Stimulated activated CD8-positive, alpha-beta memory T cell treated with anti-CD3 and anti-CD28 coated beads, Interleukin-4, amount 100 ng/mL, for 1 hour (primary cell): ENCODE measurements at places on chromosomes 1 and 21.

DNA sequence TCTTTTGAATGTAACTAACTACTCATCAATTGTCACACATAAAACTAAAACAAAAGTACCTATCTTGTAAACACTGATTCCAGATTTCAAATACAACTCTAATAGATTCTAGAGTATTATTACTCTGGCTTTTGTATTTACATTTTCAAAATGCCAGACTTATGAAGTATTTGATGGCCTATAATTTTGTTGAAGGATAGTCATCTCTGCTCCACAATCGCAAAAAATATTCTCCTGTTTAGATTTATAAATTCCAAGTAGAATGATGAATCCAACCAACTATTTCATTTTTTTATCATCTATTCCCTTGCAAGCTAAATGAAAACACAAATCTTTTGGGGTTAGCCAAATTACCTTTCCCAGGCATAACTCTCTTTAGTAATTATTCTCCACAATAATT is 75.0 kb upstream of the GUCA2A start:
- no peak for DNase-seq

DNA sequence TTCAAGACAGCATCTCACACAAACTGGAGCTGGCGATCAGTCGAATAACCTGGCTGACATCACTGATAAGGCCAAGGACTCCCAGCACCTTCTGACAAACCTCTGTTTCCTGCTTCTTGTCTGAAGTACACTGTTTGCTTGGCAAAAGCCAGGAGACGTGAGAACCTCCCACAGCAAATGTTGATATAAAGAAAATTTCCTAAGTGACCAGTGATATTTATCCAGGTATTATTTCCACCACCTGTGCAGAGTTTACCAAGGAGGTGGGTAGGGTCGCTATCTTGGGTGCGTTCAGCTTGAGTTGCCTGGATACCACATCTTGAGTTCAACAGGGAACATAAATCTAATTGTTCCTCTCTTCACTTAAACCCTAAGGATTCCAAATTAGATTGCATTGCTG is 72.9 kb downstream of the SETD4 start:
- DNase-seq, result no peak

GRCh38 chr21:44011123-44011522 is 986 bp upstream of the TRAPPC10 start:
- DNase-seq, result no peak

- no peak for DNase-seq
Observed at GRCh38 chr21:37281579-37281978, 14.4 kb upstream of the VPS26C start.

DNA sequence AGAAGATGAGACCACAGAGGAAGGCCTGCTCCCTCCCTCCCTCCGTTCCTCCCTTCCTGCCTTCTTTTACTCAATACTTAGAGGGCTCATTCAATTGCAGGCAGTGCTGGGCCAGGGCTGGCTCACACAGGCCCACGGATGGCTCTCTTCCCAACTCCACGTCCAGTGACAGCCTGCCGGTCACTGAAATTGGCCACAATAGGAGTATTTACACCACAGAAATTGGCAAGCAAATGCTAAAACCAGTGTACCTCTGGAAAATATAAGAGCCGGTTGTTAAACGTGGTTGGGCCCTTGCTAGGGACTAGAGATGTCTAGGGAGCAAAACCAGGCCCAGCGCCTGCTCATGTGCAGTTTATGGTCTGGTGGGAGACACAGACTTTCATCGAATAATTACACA is 72.4 kb upstream of the TMEM51 start:
- no peak for DNase-seq

- peak; percentile 48 for DNase-seq
Observed at GRCh38 chr1:206106328-206107167, 10.6 kb downstream of the AVPR1B start.

GRCh38 chr1:206489980-206490770 is 17.2 kb upstream of the RASSF5 start:
- DNase-seq, result peak; percentile 46

DNA sequence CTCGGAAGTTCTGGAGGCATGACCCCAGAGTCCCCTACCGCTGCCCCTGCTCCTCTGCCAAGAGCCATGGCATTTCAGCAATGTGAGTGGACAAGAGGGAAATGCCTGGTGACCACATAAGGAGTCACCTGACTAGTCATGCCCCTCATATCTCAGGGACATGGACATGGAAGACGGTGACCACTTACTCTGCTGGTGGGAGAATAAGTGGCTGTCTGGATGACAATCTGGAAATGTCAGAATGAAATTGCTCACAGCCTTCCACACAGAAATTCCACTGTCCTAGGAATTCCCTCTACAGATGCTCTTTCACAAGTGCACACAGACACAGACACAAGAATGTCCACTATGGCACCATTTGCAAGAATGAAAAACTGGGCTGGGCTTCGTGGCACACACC is 24.3 kb upstream of the PLEKHG5 start:
- no peak for DNase-seq

DNA sequence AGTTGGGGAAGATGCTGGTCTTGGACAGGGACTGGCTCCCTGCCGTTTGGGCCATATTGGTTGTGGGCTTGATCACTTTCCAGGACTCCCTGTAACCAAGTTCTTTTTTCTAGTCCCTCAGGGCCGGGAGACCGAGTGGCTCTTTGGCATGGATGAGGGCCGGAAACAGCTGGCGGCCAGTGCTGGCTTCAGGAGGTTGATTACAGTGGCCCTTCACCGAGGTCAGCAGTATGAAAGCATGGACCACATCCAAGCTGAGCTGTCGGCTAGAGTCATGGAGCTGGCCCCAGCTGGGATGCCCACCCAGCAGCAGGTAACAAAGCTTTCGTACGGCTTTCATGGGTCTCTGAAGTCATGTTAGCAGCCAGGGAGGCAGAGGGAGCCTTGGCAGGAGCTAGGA is 4.3 kb downstream of the METTL13 start:
- DNase-seq, result no peak

DNA sequence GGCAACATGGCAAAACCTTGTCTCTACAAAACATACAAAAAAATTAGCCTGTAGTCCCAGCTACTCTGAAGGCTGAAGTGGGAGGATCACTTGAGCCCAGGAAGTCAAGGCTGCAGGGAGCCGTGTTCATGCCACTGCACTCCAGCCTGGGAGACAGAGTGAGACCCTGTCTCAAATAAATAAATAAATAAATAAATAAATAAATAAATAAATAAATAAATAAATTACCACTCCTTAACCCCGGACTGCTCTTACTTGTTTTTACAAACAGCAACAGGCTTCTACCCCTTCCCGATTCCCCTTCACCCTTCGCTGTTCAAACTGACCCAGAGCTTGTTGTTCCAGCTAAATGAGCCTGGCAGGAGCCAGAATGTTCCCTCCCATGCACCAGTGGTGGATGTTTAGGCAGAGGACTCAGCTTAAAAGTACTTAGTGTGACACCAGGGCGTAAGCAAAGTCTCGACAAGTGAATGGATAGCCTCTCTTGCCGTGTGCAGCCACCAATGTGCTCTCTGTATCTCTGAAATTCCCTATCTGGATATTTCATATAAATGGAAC is 21.5 kb upstream of the PADI3 start:
- DNase-seq, result no peak

DNA sequence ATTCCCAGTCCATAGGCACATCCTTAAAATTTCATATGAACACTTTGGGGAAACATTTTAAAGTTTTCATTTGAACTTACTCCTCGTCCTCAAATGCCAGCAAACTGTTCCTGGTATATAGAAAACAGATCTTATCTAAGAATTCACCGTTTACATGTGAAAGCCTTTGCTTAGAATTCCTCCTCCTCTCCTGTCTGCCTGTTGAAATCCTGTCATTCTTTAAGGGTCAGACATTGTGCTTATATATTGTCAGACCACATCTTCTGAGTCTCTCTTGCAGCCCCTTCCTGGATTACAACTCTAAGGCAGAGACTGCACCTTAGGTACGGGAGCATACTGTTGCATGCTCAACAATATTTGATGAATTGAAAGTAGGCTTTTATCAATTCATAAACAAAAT is 239.7 kb downstream of the SMYD3 start:
- DNase-seq, result no peak

DNA sequence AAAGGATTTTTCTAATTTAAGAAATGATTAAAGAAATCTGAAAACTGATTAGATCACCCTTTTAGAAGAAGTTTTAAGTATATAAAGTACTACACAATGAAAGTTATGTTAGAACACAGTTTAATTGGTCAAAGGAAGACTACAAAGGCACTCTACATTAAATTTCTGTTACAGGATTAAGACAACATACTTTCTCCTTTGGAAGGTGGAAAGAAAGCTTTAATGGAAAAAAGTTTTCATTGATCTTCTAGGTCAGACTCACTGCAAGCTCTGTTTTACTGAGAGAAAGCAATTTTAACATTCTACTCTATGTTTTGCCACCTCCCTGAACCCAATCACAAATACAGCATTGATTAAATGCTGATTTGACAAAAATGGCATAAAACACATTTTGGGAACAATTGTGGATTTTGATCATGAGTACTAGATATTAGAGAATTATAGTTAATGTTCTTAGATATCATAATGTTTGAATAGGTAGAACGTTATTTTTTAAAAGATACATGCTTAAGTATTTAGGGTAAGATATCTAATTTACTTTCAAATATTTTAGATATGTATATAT is 32.0 kb downstream of the WDR26 start:
- no peak for DNase-seq

- DNase-seq, result no peak
Observed at GRCh38 chr1:59427784-59428183, 130.9 kb downstream of the FGGY start.

- DNase-seq, result no peak
Observed at GRCh38 chr1:178310685-178311105, 186.1 kb downstream of the CLEC20A start.

- DNase-seq, result no peak
Observed at GRCh38 chr1:188325211-188325610, 1496.5 kb downstream of the PLA2G4A start.
